ENCODE measurements at places on chromosomes 5 and 9.

DNA sequence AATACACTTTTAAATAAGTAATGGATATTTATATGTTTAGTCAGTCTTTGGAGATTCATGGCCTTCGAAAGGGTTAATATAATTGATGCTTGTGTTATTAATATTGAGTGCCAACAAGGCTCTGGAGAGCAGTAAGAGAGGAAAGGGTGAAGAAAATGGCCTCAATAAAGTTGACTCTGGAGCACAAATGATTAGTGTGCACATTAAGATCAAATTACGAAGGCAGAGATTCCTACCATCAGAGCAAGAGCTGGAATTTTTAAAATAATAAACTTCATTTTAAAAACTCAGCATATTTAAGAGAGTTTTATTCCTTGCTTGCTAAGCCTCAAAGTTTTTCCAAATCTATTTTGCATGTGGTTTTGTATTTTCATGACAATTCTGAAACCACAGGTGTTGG lies 14.8 kb downstream of the SLC44A1 start:
- DNase-seq, result no peak

- no peak for DNase-seq
Observed at GRCh38 chr9:126236273-126236672, 90.4 kb upstream of the MVB12B start.

DNA sequence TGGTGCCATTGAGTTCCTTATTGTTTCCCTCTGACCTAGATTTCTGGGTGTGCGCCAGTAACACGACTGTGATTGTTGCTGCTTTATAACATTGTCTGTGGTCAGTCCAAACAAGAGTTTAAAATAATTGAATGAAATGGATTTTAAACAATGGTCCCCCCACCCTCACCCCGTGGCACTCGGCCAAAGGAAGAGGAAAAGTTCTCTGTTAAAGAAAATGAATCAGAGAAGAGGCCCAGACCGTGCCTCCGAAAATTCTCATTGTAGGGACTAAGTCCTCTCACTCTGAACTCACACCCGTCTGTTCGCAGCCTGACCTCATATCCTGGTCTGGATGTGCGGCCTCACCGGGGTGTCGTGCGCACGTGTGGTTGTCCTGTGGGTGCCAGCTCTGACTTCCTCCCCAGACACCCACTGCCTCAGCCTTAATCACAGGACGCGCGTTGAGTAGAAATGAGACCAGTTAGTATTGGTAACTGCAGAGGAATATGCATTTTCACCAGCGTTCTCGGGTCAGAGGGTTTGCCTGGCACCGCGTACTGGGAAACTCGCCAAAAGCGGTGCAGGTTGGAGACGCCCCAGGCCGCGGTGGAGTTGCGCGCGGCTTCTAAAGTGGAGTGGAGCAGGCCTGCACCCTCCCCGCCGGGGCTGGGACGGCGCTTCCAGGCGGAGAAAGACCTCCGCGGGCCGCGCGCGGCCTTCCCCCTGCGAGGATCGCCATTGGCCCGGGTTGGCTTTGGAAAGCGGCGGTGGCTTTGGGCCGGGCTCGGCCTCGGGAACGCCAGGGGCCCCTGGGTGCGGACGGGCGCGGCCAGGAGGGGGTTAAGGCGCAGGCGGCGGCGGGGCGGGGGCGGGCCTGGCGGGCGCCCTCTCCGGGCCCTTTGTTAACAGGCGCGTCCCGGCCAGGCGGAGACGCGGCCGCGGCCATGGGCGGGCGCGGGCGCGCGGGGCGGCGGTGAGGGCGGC lies at the start of gene ABL1:
ABL1 (plus strand) TSS at position 884 of the 966 bp plus-strand sequence. CDS start 193 bp downstream, outside the sequence.
- DNase-seq, result peak; percentile 54

GRCh38 chr5:7474821-7475403 lies 79.0 kb downstream of the ADCY2 start:
- DNase-seq, result no peak

- no peak for DNase-seq
Observed at GRCh38 chr5:157761690-157762621, 18.4 kb downstream of the LSM11 start.

- DNase-seq, result no peak
Observed at GRCh38 chr5:34003941-34004340, 3.9 kb downstream of the AMACR start.

DNA sequence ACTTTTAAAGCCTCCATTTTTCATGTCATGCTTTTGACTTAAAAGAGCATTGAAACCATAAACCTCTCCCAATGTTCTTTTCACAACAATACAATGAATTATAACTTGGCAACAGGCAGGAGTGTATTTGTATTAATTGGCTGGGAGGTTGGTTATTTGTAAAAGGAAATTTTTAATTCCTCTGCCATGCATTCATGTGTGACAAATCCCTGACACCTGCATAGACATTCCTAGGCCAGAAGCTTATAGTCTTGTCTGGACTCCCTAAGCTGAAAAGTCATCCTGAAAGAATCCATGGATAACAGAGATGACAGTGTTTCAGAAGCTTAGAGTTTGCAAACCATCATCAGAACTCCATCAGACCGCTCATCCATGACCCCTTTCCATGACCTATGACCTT lies 76.3 kb upstream of the PTGER4 start:
- no peak for DNase-seq

- DNase-seq, result no peak
Observed at GRCh38 chr9:125346080-125346732, 84.6 kb downstream of the GAPVD1 start.

- DNase-seq, result no peak
Observed at GRCh38 chr9:131754846-131755245, 15.0 kb upstream of the RAPGEF1 start.

DNA sequence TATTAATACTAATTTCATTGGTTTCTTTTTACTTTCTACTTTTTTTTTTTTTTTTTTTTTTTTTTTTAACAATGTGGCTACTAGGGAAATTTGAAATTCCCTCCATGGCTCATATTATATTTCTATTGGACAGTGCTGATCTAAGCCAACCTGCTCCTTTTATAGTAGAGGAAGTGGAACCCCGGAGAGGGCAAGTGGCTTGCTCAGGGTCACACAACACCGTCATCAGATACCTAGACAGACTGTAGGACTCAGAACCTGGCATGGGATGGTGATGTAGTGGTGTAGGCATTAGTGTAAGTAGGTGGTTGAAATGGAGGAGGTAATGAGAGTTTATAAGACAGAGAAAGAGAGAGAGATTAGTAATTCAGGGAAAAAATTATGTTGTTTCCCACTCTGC lies 10.8 kb downstream of the ZNF618 start:
- no peak for DNase-seq

DNA sequence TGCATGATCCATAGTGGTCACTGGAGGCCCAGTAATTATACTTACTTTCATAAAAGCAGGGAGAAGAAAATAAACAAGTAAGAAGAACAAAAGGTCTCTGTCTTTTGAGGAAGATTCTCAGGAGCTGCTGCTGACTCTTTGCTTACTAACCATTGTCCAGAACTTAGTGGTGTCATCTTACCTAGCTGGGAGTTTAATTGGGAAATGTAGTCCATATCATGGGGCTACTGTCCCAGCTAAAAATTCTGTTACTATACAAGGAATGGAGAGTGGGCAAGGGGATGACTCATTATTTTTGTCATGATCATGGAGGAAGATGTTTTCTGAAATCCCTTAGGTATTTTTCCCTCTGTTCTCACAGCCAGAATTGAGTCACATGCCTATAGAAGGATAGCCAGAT lies 639.3 kb downstream of the MTRR start:
- DNase-seq, result no peak

DNA sequence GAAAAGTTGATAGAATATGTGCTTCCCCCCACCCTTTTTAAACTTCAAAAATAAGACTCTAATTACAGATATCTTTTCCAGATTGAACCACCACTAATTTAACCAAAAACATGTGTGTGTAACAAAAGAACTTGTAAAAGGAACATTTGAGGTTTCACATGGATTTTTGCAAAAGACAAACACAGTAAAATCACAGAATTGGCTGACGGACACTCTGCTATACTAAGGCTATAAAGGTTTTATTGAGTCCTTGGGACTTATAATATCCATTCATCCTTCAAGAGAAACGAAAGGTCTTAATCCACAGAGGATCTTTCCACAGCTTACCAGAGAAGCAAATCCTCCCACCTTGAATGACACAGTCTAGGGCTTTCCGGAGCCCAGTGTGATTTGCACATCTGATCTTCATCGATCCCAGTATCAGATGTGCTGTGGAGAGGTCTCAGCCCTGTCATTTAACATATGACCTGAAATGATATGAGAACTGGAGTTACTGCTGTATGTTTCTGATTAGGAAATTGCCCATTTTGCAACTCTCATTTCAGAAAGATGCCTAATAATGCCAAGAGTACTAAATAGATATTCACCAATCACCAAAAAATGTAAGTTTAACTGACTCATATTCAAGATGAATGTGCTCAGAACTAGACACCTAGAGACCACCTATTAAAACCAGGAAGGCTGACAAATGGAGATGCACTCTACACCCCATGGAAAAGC lies 256.5 kb upstream of the FBXL7 start:
- DNase-seq, result no peak

- DNase-seq, result no peak
Observed at GRCh38 chr9:95058795-95059386, 258.6 kb downstream of the FANCC start.

GRCh38 chr9:125558453-125559092 lies 148.4 kb downstream of the MAPKAP1 start:
- no peak for DNase-seq

GRCh38 chr5:62779010-62779422 lies 200.4 kb downstream of the LRRC70 start:
- no peak for DNase-seq

GRCh38 chr5:173753307-173754168 lies 134.6 kb upstream of the CPEB4 start:
- DNase-seq, result no peak

DNA sequence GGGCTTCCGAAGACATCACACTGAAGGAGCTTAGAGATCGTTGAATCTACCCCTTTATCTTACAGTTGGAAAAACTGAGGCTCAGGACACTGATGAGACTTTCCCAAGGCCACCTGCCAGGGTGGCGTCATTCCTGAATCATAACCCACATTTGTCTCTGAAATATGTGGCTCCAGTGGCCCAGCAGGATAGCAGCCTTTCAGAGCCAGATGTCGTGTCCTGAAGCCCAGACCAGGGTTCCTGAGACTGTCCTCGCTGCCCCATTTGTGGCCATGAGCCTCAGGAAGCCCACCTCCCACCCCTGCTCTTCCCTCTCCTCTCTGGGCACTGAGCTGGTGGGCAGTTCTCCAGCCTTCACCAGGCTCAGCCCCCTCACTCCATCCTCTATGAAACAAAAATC lies 2.4 kb downstream of the HMCN2 start:
- DNase-seq, result no peak

- DNase-seq, result no peak
Observed at GRCh38 chr5:151283120-151283825, 20.3 kb downstream of the SLC36A3 start.

GRCh38 chr9:134659688-134660131 lies 18.1 kb downstream of the COL5A1 start:
- no peak for DNase-seq

GRCh38 chr5:113524927-113525326 lies 11.4 kb downstream of the YTHDC2 start:
- DNase-seq, result no peak

- no peak for DNase-seq
Observed at GRCh38 chr9:37514999-37515398, 29.3 kb downstream of the POLR1E start.

DNA sequence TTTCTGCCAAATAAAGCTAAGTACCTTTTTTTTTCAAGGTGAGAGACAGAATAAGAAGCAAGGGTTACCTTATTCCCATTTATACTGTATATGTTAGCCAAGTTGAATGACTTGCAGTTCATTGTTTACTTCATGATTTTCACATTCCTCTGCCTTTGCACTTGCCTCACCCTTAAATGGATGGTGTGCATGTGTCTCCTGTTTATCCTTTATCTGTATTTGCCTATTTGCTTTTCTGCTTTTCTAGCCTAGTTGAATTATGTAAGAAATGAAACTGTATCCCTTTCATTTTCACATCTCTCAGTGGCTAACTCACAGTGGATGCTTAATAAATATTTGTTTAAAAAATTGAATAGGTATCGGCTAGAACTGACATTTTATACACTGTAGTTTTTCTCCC lies 200.8 kb upstream of the ST8SIA4 start:
- DNase-seq, result no peak

- no peak for DNase-seq
Observed at GRCh38 chr5:113178073-113178779, 201.6 kb downstream of the DCP2 start.

DNA sequence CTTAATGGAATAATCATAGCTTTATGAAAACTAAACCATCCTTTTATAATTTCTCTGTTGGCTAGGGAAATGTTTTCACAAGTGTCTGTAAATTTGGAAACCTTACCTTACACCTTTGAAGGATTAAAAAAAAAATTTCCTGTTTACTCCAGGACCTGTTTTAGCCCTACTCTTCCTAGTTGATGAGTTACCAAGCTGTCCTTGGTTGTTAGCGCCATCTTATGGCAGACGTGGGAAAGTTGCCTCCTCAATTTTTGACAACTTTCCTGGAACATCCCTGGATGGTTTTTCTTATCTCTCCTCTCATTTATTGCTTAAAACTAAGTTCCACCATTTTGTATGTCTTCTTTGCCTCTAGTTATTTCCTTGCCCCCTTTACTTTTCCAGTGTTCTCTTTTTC lies 25.7 kb downstream of the ZSWIM6 start:
- no peak for DNase-seq

DNA sequence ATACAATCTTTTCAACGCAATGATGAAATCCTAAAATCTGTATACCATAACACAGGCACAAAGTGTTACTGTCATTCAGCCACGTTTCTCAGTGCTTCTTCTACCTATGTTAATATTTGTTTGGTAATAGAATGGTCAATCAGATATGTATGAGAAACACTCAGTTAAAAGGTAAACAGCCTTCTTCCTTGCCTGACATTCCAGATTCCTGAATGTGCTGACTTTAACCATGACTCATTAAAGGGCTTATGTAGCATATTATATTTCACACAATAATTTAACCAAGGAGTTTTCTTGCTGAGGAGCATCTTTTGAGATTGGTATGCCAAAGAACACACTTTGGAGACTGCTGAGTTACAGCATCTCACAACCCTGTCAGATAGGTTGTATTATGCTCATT lies 187.6 kb downstream of the CETN3 start:
- DNase-seq, result no peak

GRCh38 chr9:93248386-93249040 lies 64.6 kb downstream of the WNK2 start:
- no peak for DNase-seq

GRCh38 chr9:36864491-36865410 lies 169.3 kb downstream of the PAX5 start:
- no peak for DNase-seq

DNA sequence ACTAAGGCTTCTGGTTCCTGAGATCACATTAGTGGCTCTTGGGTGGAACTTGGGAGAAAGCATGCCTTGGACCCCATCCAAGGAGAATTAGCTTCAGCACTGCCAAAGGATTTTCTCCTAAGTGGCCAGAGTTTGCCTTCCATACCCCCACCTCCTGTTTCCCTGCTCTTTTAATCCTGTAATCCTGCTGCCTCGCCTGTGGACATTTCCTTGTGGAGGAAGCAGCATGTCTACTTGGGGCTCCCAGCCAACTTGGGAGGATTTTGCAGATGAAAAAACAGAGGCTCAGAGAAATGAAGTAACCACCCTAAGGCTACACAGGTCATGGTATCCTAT lies 1.6 kb downstream of the ARSI start:
- DNase-seq, result no peak

All from activated CD8-positive, alpha-beta memory T cell treated with anti-CD3 and anti-CD28 coated beads for 1 hour (primary cell).